ENCODE measurements at places on chromosomes 2 and 18.

- no peak for DNase-seq
Measured at GRCh38 chr2:233031556-233032500, 644 bp upstream of the NEU2 start.

DNA sequence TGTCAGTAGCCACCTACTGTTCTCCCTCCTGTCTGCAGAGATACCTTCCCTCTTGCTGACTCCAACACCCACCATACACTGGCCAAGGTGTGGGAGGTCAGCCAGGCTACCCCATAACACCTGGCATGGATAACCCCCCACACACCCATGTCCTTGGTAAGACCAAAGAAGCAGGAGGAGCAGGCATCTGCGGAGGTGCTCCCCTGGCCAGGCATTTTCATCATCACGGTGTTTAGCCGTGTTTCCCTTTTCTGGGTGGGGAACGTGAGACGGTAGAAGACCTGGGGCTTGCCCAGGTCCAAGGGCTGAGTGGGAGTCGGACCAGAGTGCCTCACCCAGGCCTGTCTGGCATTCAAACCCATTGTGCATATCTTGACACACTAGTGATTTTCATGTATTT, 150.3 kb downstream of the SMAD7 start:
- DNase-seq = no peak

- no peak for DNase-seq
Measured at GRCh38 chr2:34368304-34368703, 769.2 kb upstream of the FAM98A start.

GRCh38 chr2:30778611-30779010, 28.6 kb downstream of the CAPN13 start:
- no peak for DNase-seq

- no peak for DNase-seq
Measured at GRCh38 chr2:233892793-233893192, 24.4 kb upstream of the TRPM8 start.

DNA sequence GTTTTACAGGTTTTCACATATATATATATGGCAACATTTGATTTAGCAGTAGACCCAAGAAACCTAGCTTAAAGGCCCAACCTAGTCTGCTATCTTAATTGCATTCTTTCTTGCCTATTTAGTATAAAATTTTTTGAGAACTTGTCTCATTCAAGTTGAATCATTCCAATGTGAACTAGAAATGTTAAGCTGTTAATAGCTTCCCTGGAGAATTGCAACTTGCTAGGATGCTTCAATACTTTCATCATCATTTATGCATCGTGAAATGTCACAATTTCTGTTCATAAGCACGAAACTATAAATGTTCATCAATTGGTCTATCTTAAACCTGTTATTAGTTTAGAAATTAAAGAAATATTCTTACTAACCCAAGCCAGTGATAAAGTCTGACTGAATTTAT, 217.6 kb downstream of the BABAM2 start:
- no peak for DNase-seq

DNA sequence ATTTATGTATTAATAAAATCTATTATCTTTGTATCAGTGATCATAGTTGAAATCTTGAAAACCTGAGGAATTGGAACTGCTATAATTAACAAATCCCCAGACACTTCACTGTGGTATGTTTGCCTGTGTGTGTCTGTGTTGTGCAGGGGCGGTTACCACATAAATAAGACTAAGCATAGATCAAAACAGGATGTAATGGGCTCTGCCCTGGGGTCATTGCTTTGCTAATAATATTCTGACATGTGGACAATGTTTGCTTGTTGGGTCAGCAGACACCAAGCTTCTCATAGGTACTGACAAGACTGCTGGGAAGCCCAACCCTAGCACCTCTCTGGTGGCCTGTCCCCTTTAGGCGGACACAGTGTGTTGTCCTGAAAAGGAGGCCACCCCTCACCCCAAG, 35.8 kb upstream of the DOK6 start:
- DNase-seq = no peak

DNA sequence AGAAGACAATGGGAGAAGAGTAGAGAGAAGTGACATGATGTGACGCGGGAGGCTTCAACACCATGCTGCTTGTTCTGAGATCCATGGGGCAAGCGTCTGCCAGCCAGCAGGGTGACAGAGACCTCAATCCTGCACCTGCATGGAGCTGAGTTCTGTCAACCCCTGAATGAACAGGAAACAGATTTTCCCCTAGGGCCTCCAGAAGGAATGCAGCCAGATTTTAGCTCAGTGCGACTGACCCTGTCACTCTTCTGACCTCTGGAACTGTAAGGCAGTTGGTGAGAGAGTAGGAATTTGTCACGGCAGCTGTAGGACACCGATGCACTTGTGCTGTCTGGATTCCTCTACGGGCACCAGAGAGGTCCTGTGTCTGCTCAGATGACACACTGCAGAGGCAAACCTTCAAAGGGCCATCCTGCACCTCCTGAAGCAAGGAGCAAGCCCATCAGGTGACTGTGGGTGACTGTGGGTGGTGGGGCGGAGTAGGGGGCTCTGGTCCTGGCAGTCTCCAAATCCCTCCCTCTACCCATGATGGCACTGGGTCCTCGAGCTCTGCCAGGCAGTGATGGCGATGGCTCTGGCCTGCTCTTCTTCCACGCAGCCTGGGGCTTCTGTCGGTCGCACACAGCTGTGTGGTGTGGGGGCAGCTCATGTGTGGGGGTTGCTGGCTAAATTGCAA, 194.3 kb upstream of the TWIST2 start:
- no peak for DNase-seq

- no peak for DNase-seq
Measured at GRCh38 chr2:208627110-208627884, 220.7 kb downstream of the PTH2R start.

DNA sequence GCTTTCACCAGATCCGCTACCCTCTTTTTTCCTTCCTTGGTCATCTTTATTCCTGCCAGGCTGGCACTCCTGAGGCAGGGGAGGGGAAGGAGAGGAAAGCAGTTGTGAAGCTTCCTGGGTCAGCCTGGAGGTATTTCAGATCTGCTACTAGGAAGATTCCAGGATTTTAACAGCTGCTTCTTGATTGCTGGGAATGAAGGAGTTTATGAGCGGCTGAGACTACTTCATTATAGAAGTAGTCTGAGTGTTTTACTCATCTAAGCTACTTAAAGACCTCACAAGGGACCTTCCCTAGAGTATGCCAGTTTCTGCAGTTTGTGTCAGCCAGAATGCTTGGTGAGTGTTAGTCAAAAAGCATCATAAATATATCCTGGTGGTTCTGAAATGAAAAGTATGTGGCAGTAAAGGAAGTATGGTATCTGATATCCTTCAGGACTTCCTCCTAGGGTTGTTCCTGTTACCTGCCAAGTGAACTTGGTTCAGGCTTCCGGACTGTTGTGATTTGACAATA, 1.9 kb downstream of the TANC1 start:
- DNase-seq = no peak

DNA sequence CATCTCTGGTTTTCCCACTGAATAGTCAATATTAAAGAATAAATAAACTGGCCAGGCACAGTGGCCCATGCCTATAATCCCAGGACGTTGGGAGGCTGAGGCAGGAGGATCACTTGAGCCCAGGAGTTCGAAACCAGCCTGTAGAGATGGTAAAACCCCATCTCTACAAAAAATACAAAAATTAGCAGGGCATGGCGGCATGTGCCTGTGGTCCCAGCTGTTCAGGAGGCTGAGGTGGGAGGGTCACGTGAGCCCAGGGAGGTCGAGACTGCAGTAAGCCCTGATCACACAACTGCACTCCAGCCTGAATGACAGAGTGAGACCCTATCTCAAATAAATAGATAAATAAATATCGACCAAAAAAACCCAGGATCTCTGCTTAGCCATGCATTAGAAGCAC, 50.2 kb upstream of the BIN1 start:
- DNase-seq = no peak

GRCh38 chr2:185502351-185502750, 236.3 kb upstream of the FSIP2 start:
- DNase-seq = peak; percentile 53

- DNase-seq = no peak
Measured at GRCh38 chr18:22609642-22610041, 191.9 kb upstream of the CTAGE1 start.

DNA sequence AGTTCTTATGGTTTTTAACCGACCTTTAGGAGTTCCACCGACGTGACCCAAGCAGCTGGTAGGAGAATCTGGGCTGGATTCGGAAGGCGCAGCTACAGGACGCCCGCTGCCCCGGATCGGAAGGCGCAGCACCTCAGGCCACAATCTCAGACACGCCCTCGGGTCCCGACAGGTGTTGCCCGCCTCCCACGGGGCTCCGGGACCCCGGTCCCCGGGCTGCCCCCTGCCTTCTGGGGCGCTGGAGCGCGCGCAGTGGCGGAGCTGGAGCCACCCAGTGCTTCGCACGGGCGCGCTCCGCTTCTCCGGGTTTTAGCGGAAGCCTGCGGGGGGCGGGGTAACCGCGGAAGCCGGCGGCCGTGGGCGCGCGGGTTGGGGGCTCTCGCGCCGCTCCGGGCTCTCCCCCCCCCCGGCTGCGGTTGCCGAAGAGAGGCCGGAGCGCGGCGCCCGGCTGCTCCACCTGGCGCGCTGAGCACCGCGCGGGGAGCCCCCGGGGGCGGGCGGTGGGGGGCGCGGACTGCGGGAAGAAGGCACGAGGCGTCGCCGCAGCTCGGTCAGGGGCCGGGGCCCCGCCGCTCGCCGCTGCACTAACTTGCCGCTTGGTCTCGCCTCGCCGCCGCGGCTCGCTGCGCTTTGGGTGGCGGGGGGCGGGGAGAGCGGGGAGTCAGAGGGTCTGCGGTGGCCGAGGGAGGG, 718.8 kb downstream of the DPP10 start:
- DNase-seq = no peak

- DNase-seq = no peak
Measured at GRCh38 chr2:150383587-150383986, 103.9 kb downstream of the RND3 start.

DNA sequence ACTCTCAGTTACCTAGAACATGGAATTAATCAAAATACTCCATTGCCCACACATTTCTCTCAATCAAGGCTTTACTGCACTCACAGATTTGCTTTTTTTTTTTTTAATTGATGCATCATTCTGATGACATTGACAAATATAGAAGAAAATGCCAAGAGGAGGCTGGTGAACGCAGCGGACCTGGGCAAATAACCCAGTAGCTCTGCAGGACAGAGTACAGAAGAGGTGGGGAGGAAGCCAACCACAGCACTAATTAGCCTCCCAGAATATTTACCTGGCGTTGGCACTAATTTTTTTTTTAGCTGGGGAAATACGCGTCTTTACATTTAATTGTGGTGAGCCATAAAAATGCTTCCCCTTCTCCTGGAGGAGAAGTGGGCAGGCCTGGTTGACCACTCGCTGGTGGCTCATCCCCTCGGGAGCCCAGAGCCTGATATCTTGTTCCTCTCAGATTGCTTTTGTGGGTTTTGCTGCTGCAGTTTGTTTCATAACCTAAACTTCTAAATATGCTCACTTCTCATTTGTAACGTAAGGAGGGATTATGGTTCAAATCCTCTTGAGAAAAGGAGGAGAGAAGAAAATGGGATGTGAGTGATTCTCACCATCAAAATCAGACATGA, 165.8 kb upstream of the EPB41L3 start:
- DNase-seq = peak; percentile 66

DNA sequence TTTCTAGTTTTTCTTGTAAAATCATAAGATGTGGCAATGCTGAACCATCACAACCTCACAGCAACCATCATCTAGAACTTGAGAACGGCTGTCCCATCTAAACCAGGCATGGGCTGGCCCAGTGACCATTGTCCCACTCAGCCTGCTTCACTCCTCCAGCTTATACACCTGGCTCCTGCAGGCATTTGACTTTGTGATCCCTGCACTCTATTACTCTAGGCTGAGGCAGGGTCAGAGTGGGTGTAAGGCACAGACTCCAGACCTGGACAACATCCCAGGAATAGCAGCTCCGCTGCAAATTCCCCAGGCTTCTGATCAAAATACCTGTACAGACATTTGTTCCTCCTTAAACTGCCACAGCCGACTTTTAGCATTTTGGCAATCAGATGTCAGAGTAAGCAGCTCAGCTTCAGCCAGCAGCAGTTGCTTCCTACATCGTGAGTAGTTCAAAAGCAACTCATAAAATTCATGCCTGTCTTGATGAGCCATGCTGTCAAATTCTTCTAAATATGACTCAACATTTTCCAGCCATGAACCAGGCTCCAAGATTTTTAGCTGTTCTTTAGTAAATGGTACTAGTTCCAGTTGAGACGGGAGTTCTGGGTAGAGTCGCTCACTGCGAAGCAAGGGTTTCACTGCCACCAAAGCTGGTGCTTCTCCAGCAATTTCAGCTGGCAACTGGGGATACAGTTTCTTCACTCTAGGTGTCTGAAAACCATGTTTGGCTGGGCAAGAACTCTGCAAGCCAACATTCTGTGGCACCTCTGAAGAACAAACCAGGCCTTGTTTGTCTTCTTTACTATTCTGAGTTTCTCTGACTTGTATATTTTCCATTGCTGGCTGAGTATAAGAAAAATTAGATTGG, 12.8 kb downstream of the EPG5 start:
- DNase-seq = no peak

GRCh38 chr18:8681196-8681595, 24.2 kb upstream of the MTCL1 start:
- DNase-seq = no peak

DNA sequence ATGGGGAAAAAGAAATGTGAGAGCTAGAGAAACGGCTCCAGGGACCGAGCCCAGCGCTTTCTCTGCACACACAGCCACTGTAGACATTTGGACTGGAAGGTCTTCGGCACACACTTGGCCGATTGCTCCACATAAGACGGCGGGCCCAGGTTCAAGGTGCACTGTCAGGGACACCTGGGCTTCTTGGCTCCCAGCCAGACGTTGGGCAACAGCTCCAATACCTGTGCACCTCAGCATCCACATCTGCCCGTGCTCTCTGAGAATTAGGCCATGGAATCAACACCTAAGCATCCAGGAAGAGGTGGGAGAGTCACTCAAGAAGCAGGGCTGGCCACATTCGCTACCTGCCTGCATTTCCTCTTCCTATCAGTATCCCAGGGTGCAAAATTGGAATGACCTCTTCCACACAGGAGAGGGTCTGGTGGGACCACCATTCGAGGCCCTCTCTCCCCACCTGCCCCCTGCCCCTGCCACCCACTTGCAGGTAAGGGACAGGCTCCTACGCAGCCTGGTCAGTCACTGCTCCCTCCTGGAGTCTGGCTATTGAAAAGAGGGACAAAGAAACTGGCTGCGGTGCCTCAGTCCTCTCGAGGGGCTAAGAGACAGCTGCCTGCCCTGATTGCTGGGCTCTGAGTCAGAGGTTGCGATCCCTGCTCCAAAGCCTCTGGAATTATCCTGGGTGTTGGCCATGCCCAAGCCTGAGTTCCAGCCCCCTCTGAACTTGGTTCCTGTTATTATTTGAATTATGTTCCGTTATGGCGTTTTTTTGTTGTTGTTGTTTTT, 40.1 kb upstream of the TAF1B start:
- no peak for DNase-seq

DNA sequence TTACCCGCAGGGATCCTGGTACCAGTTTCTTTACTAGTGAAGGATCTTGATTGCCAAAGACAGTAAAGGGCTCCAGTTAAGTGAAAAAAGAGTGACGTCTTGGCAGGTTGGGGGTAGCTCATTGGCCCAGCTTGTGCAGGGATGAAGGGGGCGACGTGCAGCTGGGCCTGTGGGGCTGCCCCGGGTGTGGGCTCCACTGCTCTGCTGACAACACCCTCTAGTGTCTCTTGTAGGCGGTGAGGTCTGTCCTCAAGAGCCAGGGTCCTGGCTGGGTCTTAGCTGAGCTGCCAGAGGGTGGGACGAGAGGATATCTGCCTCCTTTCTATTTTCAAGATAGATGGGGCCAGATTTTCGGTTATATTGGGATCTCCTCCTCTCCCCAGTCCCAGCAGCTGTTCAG, 6.1 kb downstream of the ARHGEF4 start:
- no peak for DNase-seq
